ENCODE measurements at places on chromosomes 1 and 21.
A peak's percentile ranks its signal among the peaks of the same experiment; 100 is the strongest.

GRCh38 chr1:34478515-34479076 is 276.3 kb upstream of the GJB5 start:
- DNase-seq: no peak

GRCh38 chr1:6923416-6923815 is 138.2 kb downstream of the CAMTA1 start:
- DNase-seq: no peak

DNA sequence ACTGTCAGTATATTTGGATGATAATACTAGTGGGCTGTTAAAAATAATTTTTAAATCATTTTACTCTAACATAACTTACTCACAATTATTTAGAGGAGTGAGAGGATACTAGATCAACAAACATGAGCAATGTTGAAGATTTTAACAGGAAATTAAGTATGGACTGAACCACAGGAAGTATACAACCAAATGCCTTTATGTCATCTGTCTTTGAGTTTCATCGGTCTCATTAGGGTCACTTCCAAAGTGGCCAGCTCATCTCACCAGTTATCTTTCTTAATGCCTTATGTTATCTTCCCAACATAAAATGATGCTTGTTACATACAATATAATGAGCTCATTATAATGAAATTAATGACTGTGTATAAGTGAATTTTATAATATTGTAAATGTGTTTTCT is 1.5 kb upstream of the RGS1 start:
- DNase-seq: no peak

- DNase-seq: no peak
These were observed 20.2 kb downstream of the NSL1 start for GRCh38 chr1:212771341-212771740.

- DNase-seq: no peak
These were observed 315.4 kb downstream of the MATN1 start for GRCh38 chr1:30407865-30408580.

DNA sequence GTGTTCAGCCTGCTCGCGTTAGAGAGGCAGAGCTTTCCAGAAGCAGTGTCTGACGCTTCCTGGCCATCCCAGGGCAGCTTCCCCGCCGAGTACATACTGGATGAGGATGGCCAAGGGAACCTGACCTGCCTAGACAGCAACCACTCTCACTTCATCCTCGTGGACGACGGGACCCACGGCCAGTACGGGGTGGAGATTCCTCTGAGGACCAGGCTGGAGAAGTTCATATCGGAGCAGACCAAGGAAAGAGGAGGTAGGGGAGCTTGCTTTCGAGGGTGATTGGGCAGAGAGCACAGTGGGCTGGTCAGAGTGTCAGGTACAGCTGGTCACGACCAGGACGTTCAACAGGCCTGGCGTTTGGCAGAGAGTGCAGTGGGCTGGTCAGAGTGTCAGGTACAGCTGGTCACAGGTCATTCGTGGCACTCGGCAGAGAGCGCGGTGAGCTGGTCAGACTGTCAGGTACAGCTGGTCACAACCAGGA is 22.4 kb downstream of the TRPM2 start:
- DNase-seq: no peak

DNA sequence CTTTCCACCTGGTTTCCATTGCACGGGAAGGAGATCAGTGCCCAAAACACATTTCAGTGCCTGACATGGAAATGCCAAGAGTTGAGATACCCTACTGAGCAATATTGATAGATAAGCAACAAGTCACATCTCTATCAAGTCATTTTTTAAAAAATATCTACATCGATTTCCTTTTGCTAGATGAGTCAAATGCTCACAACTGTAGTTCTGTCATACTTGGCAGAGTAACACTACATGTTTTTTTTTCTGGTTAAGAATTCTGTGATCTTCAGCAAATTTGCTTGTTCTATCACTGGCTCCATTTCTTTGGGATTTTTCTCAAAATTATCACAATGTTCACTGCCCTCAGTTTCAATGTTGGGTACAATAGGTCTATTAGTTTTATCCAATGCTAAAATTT is 145.4 kb downstream of the ZC3H11B start:
- DNase-seq: no peak

DNA sequence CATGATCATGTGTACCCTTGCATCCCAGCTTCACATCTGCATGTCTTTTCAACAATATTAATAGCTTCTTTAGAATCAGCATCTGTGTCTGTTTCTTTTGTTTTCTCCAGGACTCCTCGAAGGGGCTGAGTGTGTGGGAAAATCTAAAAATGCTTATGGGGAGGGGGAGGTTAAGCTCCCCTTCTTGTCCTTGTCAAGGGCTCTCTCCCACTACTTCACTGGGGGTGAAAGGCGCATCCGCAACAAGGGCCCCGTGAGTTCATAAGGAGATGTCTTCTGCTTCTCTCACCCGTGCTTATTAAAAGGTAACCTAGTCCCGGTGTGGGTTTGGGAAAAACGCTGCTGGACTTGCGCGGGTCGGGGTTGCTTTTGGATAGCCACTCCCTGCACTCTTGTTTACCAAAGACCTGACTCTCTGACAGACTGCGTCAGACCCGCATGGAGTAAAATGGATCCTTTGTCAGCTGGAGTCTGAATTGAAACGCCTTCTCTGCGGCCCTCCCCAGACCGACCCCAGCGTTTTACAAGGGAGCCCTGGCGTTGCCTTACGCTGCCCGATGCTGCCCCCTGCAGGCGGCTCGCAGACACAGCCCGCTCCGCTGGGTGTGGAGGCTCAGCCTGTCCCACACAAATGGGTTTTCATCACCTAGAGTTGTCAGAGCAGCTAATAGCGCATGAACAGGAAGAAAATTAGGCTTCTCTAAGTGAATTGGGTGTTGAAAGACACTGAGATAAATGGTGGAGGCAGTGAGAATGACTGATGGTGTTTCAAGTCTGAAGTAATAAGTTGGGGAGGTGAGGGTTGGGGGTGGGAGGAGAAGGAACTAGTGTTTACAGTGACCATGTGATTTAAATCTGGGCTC is 53.8 kb downstream of the IER5 start:
- DNase-seq: peak; percentile 87

DNA sequence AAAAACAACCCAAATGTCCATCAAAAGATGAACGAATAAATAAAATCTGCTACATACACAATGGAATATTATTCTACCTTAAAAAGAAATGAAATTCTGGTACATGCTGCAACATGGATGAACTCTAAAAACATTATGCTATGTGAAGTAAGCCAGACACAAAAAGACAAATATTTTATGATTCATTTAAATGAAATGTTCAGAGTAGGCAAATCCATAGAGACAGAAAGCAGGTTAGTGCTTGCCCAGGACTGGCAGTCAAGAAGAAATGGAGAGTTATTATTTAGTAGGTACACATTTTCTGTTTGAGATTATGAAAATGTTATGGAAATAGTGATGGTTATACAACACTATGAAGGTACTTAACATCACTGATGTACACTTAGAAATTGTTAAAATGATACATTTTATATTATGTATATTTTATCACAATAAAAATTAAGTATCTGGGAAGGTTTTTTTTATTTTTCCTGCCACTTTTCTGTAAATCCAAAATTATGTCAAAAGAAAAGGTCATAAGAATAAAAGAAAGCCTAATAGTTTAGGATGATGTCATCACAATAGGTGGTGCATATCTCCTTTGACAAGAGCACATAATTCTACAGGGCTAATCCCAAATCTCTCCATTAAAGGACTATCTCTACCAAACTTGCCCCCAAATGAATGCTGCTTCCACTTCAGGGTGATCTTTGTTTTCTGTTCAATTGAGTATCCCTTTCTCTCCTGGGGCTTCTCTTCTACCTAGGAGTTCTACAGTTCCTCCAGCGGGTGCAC is 40.2 kb upstream of the FCER1A start:
- DNase-seq: no peak

GRCh38 chr1:241074507-241074906 is 282.5 kb downstream of the RGS7 start:
- DNase-seq: no peak

DNA sequence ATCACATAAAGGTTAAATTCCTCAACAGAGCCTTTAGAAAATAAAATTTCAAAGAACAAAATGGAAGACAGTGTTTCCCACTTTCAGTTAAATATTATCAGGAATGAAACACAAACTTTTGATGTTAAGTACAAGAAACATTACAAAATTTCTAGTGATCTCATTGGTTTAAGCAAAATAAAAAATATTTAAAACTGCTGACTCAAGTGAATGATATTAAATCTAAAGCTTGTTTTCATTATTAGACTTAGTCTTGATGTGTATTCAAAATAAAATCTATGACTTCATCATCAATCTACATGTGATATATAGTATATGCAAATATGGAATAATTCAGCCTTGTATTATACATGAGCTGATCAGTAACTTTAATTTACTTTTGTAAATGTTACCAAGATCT is 584.9 kb downstream of the PTBP2 start:
- DNase-seq: no peak

DNA sequence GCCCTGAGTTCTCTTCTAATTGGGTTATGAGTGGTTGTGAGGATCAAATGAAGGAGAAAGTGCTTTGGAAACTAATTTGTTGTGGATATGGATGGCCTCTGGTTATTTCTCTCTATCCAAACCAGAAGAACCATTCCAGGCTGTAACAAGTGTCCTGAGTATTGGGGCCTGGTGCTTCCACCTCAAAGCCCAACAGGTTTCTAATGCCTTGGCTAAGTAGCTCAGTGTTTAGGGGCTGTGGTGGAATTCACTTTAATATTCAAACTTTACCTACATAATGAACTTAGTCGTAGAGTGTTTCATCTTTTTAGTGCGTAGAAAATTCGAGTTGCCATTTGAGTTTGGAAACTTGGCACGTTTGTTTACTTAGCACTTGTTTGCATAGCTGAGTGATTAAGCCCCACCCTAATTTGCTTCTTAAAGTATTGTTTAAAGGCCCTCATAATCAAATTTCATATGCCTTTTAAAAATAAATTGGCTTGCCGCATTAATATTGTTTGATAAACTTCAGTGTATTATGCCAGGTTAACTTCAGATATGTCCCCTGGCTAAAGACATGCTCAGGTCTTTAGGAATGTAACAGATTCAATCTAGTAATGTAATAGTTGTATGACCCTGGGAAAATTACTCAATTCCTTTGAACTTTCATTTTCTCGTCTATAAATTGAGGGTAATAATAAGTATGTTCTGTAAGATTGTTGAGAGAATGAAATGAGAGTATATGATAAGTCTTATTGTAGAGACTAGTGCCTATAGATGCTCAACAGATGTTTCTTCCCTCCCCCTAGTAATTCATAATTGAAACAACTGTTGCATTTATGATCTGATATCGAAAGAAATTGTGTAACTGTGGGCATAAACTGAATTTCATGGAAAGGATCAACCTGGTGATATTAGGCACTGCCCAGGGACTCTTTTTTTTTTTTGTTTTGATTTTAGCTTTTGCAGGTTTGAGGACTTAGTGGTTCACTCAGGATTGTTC is 1.6 kb downstream of the AGO4 start:
- no peak for DNase-seq

DNA sequence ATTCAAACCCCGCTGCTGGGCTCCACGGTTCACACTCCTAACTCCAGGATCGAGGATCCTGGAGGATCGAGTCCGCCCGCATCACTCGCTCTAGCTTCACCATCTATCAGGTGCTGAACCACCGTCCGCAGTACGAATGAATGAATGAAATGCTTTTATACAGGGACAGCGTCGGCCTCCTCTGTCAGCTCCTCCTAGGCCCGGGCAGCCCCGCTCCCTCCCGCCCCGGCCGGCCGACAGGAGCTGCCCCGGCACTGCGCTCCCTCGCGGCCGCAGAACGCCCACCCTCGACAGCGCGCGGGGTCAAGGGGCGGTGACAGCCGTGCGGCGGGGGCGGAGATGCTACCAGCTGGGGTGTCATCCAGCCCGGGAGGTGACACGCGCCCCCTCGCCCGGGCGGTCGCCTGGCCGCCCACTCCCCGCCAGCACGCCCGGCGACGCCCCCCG is 520 bp downstream of the ZBTB17 start:
- DNase-seq: peak; percentile 52

- peak; percentile 83 for DNase-seq
These were observed 4.8 kb upstream of the FCRLA start for GRCh38 chr1:161702250-161702649.

GRCh38 chr1:58577654-58578030 is 590 bp upstream of the TACSTD2 start:
- no peak for DNase-seq

GRCh38 chr1:201656311-201657032 is 117.5 kb downstream of the NAV1 start:
- no peak for DNase-seq

- no peak for DNase-seq
These were observed 59.2 kb upstream of the SSX2IP start for GRCh38 chr1:84749427-84749826.

DNA sequence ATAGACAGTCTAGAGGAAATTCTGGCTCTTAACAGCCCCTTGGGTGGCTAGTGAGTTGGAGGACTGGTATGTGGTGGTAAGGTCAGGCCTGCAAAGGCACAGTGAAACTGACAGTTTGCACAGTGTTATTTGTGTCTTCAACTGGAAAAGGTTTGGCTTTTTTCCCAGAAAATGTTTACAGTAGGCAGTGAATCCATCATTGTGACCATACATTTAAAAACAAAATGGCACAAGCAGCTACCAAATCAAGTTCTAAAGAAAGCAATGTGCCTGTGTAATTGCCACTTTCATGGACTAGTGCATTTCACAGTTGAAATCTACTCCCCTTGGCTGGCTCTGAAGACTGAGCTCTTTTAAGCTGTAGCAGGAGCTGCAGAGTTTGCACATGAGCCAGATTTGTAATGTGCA is 24.8 kb downstream of the ATPAF1 start:
- no peak for DNase-seq

DNA sequence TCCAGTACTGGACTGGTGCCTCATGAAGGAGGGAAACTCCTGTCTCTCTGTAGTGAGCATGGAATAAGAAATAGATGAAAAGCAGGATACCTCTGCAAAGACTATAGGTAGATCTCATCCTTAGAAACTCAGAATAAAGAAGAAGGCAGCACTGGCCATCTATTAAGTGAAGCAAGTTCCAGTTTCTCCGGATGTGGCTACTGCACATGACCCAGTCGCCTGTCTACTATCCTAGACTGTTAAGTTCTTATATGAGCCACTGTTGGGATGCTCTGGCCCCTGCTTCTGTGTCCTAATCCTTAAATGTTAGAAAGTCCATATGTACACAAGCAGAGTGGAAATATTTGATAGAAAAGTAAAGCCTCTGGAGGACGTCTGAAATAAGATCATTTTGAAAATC is 2.2 kb downstream of the FASLG start:
- no peak for DNase-seq

DNA sequence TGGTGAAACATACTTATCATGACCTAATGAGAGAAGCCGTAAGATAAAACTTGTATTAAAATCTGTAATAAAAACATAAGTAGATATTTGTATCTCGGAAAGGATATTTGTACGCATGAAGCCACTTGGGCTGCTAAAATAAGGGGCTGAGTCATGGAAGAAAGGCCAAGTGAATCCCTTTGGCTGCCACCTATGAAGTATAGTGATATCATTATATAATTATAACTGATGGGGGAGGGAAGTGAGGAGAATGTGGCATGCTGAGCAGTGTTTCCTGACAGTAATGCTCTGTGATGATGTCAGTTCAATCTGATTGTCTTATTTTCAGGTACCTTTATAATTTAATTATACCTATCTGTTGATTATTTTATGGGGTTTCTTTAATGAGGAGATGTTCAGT is 13.6 kb downstream of the RWDD3 start:
- no peak for DNase-seq

GRCh38 chr1:90850181-90850897 is 133.2 kb upstream of the BARHL2 start:
- DNase-seq: peak; percentile 32

- DNase-seq: no peak
These were observed 14.2 kb downstream of the PTP4A2 start for GRCh38 chr1:31923901-31924535.

- no peak for DNase-seq
These were observed 13.5 kb downstream of the GNG4 start for GRCh38 chr1:235635938-235636662.
